Smooth muscle cell of the pulmonary artery (primary cell): ENCODE measurements at places on chromosomes 6 and 20. TPM values are rescaled to one million over a fixed set of nuclear protein-coding genes. Genes with fewer than 3 reads are reported as not detected.

The SMPDL3A gene
- total RNA-seq, result 8.4 and 14.0 TPM in 2 replicates

The SLC17A1 gene
- total RNA-seq, result not detected in 2 replicates

The MOG gene
- total RNA-seq, result not detected in 2 replicates

The IL17F gene
- total RNA-seq, result not detected in 2 replicates

The MUC21 gene
- not detected in 2 replicates for total RNA-seq

The GPX5 gene
- total RNA-seq, result not detected in 2 replicates

The NOL7 gene
- 31.8 and 36.0 TPM in 2 replicates for total RNA-seq

The LAMA2 gene
- total RNA-seq, result 75.8 and 85.8 TPM in 2 replicates

The SLC32A1 gene
- not detected in 2 replicates for total RNA-seq

The ZFP57 gene
- 0.07 TPM in 1 of 2 replicates, not detected in the other for total RNA-seq

The PTK6 gene
- total RNA-seq, result 0.07 and 0.10 TPM in 2 replicates

The PPARD gene
- total RNA-seq, result 17.1 and 22.5 TPM in 2 replicates

The CPNE5 gene
- 0.17 and 0.20 TPM in 2 replicates for total RNA-seq

The TGM3 gene
- total RNA-seq, result not detected in 2 replicates

The CD109 gene
- total RNA-seq, result 46.1 and 46.4 TPM in 2 replicates

The KCNQ2 gene
- not detected in 2 replicates for total RNA-seq

The NELFCD gene
- total RNA-seq, result 46.8 and 58.9 TPM in 2 replicates

The NRN1 gene
- 0.39 and 16.3 TPM in 2 replicates for total RNA-seq

The MUC22 gene
- total RNA-seq, result not detected in 2 replicates

The WASF1 gene
- total RNA-seq, result 6.6 and 8.3 TPM in 2 replicates

The SLC4A11 gene
- total RNA-seq, result 0.20 and 1.2 TPM in 2 replicates

The GRM4 gene
- total RNA-seq, result 0.10 and 0.13 TPM in 2 replicates

The IP6K3 gene
- 0.03 and 0.20 TPM in 2 replicates for total RNA-seq

The NT5DC1 gene
- 10.4 and 15.7 TPM in 2 replicates for total RNA-seq

The EYA2 gene
- 0.03 and 0.07 TPM in 2 replicates for total RNA-seq

The SPEF1 gene
- total RNA-seq, result 0.13 and 0.20 TPM in 2 replicates

The NEURL2 gene
- 3.8 and 4.5 TPM in 2 replicates for total RNA-seq

The HMGCLL1 gene
- 0.07 TPM in 1 of 2 replicates, not detected in the other for total RNA-seq

The TRAPPC3L gene
- 0.07 TPM in 1 of 2 replicates, not detected in the other for total RNA-seq

The VTA1 gene
- total RNA-seq, result 53.1 and 57.6 TPM in 2 replicates

The SNX9 gene
- 98.6 and 103 TPM in 2 replicates for total RNA-seq

The ECT2L gene
- 0.07 TPM in 1 of 2 replicates, not detected in the other for total RNA-seq

The KIAA1755 gene
- 4.7 and 5.9 TPM in 2 replicates for total RNA-seq

The SULF2 gene
- total RNA-seq, result 8.1 and 20.9 TPM in 2 replicates

The SNAP91 gene
- total RNA-seq, result 0.20 TPM in 1 of 2 replicates, not detected in the other

The NKX2-4 gene
- not detected in 2 replicates for total RNA-seq

The REM1 gene
- total RNA-seq, result 0.07 and 4.0 TPM in 2 replicates

The OR2B6 gene
- total RNA-seq, result 0.07 TPM in 1 of 2 replicates, not detected in the other

The PRL gene
- not detected in 2 replicates for total RNA-seq

The PCSK2 gene
- total RNA-seq, result 0.07 TPM in 1 of 2 replicates, not detected in the other

The LZTS3 gene
- total RNA-seq, result 7.5 and 12.6 TPM in 2 replicates

The BMP6 gene
- total RNA-seq, result 38.6 and 57.1 TPM in 2 replicates

The SCRT2 gene
- not detected in 2 replicates for total RNA-seq

The GINS1 gene
- 2.3 and 4.5 TPM in 2 replicates for total RNA-seq

The SAMD10 gene
- total RNA-seq, result 2.3 and 3.6 TPM in 2 replicates

The TEAD3 gene
- 16.1 and 16.2 TPM in 2 replicates for total RNA-seq

The MYMX gene
- 0.33 TPM in 1 of 2 replicates, not detected in the other for total RNA-seq

The TFAP2A gene
- 1.3 and 5.0 TPM in 2 replicates for total RNA-seq

The TXLNB gene
- 0.03 and 0.13 TPM in 2 replicates for total RNA-seq

The TMC2 gene
- not detected in 2 replicates for total RNA-seq

The NKX2-2 gene
- total RNA-seq, result not detected in 2 replicates

The PDE7B gene
- total RNA-seq, result 33.7 and 53.1 TPM in 2 replicates

The ZC3H12D gene
- 0.17 and 0.33 TPM in 2 replicates for total RNA-seq
